Neural progenitor cell (in vitro differentiated cells): ENCODE measurements at places on chromosomes 16 and 17. TPM values are rescaled to one million over a fixed set of nuclear protein-coding genes. Genes with fewer than 3 reads are reported as not detected.

CSH1 gene
- not detected in 2 replicates for total RNA-seq

OTOP2 gene
- not detected in 2 replicates for total RNA-seq

DNA sequence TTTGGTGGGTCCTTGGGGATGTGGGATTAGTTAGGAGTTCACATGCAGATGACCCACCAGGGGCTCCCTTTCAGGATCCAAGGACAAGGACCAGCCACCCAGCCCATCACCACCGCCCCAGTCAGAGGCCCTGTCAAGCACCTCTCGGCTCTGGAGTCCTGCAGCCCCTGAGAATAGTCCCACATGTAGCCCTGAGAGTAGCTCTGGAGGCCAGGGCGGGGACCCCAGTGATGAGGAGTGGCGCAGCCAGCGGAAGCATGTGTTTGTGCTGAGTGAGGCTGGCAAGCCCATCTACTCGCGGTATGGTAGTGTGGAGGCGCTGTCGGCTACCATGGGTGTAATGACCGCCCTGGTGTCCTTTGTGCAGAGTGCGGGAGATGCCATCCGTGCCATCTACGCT is 2.4 kb downstream of the MON1B start:
- no peaks in the 10 kb centered on the region for H3K36me3 ChIP-seq
- no peak overlapping the region for H3K27ac ChIP-seq
- H3K4me3 ChIP-seq, result no peak overlapping the region
- no peak for DNase-seq
- no peaks in the 10 kb centered on the region for H3K27me3 ChIP-seq

- no peaks in the 10 kb centered on the region for H3K36me3 ChIP-seq
- no peak within 1 kb of the TSS for H3K27ac ChIP-seq
- no peak within 1 kb of the TSS for H3K4me3 ChIP-seq
Measured at GRCh38 chr17:82358465-82359350, at the start of gene TEX19. Gene TEX19, plus strand, starts transcription at chr17:82359247. Its CDS starts 2,904 bp downstream, at chr17:82362151.

DNA sequence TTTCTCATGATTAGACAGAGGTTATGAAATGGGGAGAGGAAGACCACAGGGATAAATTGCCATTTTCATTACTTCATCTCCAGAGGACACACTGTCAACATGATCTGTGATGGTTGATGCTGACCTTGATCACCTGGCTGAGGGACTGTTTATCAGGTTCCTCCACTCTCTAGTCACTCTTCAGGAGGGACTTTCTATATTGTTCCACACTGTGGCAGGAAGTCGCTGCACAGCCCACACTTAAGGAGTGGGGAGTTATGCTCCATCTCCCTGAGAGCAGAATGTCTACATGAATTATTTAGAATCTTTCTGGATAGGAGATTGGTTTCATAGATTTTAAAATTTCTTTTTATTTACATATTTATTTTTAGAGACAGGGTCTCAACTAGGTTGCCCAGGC is 46.7 kb downstream of the CYB5B start:
- no peak overlapping the region for H3K4me3 ChIP-seq
- H3K27me3 ChIP-seq, result no peaks in the 10 kb centered on the region
- H3K36me3 ChIP-seq, result no peaks in the 10 kb centered on the region
- H3K4me1 ChIP-seq, result no peaks in the 10 kb centered on the region
- no peak overlapping the region for H3K27ac ChIP-seq
- DNase-seq, result no peak

- no peak overlapping the region for H3K4me3 ChIP-seq
- peaks cover 22% of the 10 kb centered on the region for H3K27me3 ChIP-seq
- no peaks in the 10 kb centered on the region for H3K36me3 ChIP-seq
- H3K4me1 ChIP-seq, result peaks cover 20% of the 10 kb centered on the region
- DNase-seq, result no peak
Measured at GRCh38 chr16:23856251-23856709, 20.5 kb downstream of the PRKCB start.
